Amniotic epithelial cell (primary cell): ENCODE measurements at places on chromosomes 16 and 17.

DNA sequence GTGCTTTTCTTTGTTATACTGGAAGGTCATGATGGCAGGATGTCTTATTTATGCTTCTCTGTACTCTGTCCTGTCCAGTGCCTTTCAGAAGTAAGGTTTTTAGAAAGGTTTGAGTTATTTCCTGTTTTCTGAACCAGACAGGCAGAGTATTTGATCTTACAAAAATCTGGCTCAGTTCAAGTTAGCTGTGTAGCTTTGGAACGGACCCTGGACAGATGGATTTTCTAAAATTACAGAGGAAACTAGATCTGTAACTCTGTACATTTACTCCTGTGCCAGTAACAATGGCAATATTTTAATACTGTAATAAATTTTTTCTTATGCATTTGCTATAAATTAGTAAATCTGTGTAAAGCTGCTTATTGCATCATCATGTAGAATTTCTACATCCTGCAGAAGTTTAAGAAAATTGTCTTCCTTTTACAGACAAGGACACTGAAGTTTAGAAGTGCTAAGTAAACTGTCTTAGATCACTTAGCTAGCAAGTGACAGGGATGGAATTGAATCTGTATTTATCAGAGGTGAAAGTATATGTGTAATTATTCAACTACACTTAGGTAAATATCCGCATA is 347.6 kb downstream of the WWOX start:
- DNase-seq, result no peak

GRCh38 chr16:73949574-73950320 is 346.9 kb upstream of the PSMD7 start:
- DNase-seq, result peak; percentile 50

- peak; percentile 44 for DNase-seq
Measured at GRCh38 chr16:12095275-12096156, 119.0 kb downstream of the SNX29 start.

GRCh38 chr17:38656959-38657823 is 17.6 kb downstream of the EPOP start:
- DNase-seq, result no peak

DNA sequence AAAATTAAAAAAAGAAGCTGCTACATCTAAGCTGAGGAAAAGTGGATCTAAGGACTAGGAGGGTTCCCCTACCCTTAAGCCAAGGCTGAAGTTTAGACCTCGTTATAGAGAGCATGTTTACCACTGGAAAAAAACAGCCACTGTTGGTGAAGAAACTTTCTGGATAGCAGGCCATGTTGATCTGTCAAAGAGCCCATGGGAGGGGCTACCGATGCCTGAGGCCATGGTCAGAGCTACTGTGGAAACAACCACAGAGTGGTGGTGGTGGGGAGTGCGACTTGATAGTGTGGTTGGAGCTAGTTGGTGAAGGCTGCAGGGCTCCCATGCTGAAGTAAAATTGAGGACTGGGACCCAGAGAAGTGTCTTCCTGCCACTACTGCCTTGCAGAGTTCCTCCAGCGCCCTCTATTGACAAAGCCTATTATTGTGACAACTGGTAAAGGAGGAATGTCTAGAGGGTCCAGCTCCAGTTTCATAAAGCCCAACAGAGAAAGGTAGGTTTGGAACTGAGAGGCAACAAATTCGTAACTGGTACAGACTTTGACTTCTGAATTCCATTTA is 12.7 kb upstream of the FAM20A start:
- DNase-seq, result peak; percentile 60

DNA sequence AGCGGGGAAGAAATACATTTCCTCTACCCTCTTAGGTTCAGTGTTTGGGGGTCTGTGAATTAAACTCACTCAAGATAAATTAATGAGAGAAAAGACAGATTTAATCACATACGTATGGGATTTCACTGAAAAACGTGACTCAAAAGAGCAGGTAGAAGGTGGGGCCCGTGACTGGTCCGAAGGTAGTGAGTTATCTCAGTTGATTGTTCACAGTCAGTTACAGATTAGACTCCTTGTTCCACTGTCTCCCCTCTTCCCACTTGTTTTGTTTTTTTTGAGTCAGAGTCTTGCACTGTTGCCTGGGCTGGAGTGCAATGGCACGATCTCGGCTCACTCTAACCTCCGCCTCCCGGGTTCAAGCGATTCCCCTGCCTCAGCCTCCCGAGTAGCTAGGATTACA is 301.2 kb downstream of the SEC14L1 start:
- DNase-seq, result no peak

GRCh38 chr17:27906226-27906580 is 13.0 kb upstream of the LYRM9 start:
- DNase-seq, result no peak

- no peak for DNase-seq
Measured at GRCh38 chr16:49890876-49891275, 35.0 kb upstream of the ZNF423 start.
